ENCODE measurements at places on chromosomes 16 and 17. TPM values are rescaled to one million over a fixed set of nuclear protein-coding genes. Genes with fewer than 3 reads are reported as not detected.

CDRT15 gene
- total RNA-seq, result not detected

DNA sequence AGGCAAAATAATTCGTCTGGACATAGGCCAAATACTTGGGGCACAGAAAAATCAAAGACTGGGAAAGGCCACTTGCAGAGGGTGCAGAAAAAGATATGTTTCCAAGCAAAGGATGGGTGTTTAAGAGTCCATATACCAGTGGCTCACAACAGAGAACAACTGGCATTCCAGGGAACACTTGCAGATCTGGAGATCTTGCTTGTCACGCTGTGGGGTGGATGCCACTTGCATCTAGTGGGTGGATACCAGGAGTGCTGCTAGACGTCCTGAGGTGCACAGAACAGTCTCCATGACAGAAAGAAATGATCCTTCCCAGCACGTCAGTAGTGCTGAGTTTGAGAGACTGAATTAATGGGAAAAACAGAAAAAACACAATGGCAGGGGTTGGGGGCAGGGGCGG is 8.4 kb downstream of the CBX8 start:
- DNase-seq, result no peak

GRCh38 chr17:37286430-37286829 is 89.4 kb upstream of the C17orf78 start:
- DNase-seq, result no peak

ABCC11 gene
- not detected for total RNA-seq

DNA sequence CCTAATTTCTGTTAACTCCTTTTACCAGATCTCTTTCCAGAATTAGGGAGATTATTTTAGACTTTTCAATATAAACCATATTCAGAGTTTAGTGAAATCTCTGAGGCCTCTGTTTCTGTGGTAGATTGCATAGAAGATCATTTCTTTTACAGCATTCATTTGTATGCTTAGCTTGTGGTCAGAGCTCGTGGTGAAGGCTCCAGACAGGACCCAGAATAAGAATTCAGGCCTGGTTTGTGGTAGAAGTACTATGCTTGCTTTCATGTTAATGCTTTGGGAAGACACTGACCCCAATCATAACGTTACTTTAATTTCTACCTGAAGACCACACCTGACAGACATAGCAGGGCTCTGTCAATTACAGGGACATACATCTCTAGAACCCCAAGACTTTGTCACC is 258.1 kb downstream of the FTO start:
- DNase-seq, result no peak

DNA sequence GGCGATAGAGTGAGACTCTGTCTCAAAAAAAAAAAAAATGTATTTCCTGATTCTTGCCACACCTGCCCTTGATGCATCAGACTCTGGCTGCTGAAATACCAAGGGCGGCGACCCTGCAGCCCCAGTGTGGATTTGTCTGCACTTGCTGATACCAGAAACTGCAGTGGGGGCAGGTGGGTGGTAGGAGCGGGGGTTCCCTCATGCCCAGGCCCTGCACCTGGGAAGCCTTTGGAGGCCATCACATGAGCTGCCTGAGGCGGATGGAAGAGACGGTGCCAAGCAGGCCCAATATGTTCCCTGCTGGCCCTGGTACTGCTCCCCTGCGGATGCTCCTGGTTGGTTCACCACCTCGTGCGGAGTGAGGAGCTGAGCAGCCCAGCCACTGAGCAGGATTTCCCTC is 50.6 kb downstream of the MARF1 start:
- no peak for DNase-seq

MEFV gene
- 1.2 TPM for total RNA-seq

GRCh38 chr16:48609652-48610029 is 339 bp downstream of the N4BP1 start:
- peak; percentile 27 for DNase-seq

ZFPM1 gene
- 0.29 TPM for total RNA-seq

GRCh38 chr16:78962457-78962929 is 638.0 kb downstream of the MAF start:
- no peak for DNase-seq

DNA sequence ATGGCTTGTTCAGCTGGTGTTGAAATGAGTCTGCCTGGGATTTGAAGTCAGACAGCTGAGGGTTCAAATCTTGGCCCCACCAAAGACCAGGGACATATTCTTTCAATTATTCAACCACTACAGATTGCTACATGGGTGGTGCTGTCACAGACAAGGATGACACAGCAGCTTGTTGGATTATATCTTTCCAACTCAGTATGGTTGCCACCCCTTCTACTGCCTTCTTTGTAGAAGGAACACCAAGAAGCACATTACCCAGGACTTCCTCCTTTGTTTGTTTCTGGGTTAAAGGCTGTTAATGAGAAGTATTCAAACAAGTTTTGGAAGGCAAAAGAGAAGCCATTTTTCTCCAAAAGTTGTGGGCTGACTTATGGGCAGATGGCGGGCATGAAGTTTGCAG is 78.6 kb downstream of the COPRS start:
- no peak for DNase-seq

NLK gene
- total RNA-seq, result 14.5 TPM

DNA sequence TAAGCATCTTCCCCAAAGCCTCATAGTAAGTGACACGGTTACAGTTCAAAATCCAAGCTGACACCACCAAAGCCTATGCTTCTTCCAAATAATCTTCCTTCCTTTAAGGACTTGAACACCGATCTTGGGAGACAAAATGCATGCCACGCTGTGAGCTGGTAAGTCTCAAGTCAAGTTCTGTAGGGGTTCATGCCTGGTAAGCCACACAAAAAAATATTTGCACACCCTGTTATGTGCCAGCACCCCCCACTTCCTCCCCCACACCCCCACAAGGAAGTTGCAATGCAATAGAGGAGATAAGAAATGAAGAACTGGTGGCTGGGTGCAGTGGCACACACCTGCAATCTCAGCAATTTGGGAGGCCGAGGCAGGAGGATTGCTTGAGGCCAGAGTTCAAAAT is 5.6 kb downstream of the NOG start:
- DNase-seq, result no peak

GRCh38 chr17:39688475-39688835 is 598 bp upstream of the PGAP3 start:
- no peak for DNase-seq

SOCS1 gene
- total RNA-seq, result 1.3 TPM

BRIP1 gene
- total RNA-seq, result 11.3 TPM

DNA sequence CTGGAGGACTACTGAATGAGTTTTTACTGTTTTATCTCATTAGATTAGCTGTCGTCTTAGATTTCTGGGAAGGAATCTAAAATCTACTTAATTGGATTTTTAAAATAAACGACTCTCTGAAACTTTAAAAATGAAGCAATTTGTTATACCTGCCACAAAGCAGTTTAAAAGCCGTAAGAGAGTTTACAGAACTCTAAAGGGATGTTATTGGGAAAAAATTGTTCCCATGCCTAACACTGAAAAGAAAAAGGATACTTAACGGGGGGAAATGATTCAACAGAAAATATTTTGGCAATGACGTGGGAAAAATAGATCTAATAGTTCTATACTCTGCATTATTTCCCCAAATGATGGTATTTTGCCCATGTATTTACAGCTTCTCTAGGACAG is 27.0 kb downstream of the ARHGAP17 start:
- DNase-seq, result no peak

DNA sequence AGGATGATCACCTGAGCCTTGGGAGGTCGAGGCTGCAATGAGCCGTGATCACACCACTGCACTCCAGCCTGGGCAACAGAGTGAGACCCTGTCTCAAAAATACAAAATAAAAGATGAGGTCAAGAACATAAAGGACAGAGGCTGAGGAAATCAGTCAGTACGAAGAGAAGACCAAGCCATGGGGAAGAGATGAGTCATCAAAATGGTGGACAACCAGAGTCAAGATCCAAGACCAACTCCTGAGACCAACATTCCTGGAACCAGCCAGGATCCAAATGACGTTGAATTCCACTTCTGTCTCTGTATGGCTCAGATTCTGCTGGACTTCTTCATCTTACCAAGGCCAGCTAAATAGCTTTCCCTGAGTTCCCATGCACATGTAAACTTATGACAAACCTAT is 44.8 kb upstream of the NOG start:
- DNase-seq, result no peak

HGS gene
- total RNA-seq, result 38.3 TPM

RBFOX1 gene
- 0.31 TPM for total RNA-seq

DNA sequence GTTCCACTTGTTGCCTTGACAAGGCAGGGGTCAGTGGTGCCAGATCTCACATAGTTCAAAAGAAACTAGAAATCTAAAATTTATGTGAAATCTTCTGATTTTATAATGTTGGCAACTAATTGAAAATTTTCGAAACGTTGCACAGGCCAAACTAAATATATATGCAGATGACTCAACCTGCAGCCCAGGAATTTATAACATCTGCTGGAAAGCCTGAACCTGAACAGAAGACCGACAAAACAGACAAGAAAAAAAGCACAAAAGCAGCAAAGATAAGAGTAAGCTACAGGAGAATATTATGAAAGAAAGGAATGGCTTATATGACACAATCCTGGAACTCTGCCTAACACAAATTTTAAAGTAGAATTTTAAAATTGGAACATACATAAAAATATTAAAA is 207.6 kb downstream of the CEP112 start:
- DNase-seq, result no peak

GRCh38 chr17:50043290-50044148 is 12.4 kb upstream of the ITGA3 start:
- DNase-seq, result peak; percentile 31

CTRB2 gene
- not detected for total RNA-seq

FOXL1 gene
- total RNA-seq, result 0.75 TPM

CDH3 gene
- not detected for total RNA-seq

DNA sequence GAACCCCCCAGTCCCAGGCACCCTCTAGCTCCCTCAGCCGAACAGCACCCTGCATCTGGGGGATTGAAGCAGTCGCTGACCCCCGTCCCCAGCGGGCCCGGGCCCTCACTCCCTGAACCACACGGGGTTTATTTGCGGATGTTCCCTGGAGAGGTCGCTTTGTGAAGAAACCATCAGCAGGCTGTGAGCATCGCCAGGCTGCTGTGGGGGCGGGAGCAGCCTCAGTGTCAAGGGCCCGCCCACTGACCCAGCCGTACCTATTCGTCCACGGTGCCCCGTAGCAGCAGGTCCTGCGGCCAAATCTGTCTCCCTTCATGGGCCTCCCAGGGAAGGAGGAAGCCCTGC is 6.4 kb upstream of the RAB40C start:
- DNase-seq, result no peak

ABCA9 gene
- not detected for total RNA-seq

CCL4 gene
- total RNA-seq, result not detected

DNA sequence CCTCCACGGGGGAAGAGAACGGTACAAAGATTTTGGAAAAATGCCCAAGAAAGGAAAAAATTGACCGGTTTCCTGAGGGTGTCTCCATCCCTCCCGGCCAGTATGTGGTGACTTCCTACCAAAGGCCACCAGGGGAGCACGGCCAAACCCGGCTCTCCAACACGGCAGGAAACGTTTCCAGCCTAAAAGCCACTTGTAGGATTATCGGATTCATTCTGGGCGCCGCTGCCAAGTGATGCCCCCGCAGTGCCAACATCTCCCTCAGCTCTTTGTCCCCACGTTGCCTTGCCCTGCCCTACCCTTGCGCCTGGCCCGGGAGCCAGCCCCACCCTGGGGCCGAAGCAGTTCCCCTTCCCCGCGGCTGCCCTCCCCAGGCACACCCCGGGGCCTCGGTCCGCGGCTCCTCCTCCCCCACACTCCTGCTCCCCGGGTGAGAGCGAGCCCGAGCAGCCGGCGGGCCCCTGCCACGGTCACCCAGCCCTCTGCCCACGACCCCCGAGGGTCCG is 688 bp downstream of the CRK start:
- DNase-seq, result peak; percentile 77

DNA sequence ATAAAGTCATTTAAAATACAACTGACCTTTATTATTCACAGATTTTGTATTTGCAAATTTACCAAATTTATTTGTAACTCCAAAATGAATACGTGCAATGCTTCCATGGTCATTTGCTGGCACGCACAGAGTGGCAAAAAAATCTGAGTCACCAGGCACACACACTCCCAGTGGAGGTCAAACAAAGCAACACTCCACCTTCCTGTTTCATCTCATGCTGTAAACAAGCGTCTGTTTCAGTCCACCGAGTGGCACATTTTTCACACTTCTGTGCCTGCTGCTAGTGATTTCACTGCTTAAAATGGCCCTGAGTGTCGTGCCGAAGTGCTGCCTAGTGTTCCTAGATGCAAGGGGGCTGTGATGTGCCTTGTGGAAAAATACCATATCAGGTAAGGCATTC is 17.8 kb upstream of the ITGAE start:
- DNase-seq, result no peak

NTN3 gene
- total RNA-seq, result 0.14 TPM

- DNase-seq, result no peak
Measured at GRCh38 chr17:36500745-36501225, 14.3 kb downstream of the ZNHIT3 start.

DNA sequence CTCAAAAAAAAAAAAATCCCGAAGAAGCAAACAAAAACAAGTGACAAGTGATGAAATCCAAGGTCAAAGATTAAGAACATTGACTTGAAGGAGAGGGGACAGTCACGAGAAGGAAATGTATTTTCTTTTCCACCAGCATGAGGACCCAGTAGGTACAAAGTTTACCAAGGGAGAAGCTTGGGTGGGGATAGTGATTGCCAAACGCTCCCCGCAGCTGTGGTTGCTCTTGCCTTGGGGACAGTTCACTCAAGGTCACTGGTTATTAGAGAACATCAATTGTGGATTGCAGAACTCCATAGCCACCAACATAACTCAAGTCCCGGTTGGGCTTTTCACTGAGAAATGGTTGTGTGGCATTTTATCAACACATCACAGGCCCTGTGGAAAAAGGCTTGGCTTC is 27.0 kb downstream of the RSL1D1 start:
- DNase-seq, result no peak

DNA sequence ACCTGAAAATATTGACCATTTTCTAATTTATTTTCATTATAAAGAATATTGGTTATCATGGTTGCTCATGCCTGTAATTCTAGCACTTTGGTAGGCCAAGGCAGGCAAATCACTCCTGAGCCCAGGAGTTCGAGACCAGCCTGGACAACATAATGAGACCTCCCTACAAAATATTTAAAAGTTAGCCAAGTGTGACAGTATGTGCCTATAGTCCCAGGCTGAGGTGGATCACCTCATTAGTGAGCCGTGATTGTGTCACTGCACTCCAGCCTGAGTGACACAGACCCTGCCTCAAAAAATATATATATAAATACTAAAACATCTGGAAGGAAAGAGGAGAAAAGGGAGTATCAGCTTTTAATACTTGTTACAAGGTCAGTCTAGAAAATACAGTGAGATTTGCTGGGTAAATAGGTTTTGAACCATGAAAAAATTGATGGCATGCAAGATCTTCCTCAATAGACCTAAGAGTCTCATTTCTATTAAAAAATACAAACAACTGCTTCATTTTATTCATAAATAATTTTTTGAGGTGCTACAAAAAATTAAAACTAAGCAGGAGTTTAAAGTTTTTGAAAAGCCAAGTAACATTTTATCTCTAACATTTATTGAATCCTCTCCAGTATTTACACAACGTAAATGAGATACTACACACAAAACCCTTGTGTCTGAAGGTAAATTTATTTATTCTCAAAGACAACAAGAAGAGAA is 47.7 kb downstream of the TUBD1 start:
- peak; percentile 56 for DNase-seq
